Stimulated activated CD8-positive, alpha-beta memory T cell treated with anti-CD3 and anti-CD28 coated beads, Interleukin-4, amount 100 ng/mL, for 1 hour (primary cell): ENCODE measurements at places on chromosomes 3 and 15.

DNA sequence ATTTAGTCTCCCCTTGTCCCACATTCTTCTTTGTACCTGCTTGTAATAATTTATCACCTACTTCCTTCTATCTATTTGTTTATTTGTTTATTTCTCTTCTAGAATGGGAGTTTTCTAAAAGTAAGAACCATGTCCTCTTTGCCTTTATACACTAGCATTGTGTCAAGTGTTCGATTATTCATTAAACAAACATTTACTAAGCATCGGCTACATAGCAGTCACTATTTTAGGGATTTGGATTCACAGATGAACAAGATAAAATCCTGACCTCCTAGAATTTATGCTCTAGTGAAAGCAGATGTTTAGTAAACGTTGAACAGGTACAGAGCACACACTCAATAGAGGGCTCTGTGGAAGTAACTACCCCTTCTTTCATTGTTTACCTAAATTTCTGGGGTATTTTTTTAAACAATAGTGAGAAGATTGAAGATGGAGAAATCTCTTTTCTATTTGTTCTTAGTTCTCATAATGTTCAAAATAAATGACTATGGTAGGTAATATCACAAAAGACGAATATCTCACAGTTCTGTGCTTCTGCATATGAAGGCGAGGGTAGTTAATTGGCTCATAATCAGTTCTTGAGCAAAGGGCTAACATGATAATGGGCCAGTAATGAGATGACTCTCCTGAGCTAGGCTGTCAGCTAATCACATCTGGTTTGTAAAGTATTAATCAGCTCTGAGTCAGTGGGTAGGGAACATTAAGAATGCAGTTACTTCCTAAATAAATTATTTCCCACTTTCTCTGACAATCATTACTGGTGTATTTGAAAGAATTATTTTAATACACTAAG, 111.9 kb downstream of the SLC9A9 start:
- DNase-seq = no peak

DNA sequence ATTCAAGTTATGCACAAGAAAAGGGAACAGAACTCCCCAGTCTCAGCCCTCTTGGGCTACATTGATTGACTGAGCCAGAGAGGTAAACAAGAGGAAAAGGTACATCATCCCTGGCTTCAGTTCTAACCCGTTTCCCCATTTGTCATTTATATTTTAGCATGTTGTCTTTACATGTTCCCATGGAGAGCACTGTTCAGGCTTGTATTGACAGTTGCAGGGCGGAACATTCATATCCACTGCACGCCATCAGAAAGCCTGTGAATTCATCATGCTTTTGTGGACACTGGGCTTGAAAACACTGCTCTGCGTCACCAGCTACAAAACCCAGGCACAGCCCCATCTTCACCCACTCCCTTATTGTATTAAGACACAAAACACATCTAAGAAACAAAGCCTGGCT, 240.9 kb upstream of the EIF1B start:
- no peak for DNase-seq

DNA sequence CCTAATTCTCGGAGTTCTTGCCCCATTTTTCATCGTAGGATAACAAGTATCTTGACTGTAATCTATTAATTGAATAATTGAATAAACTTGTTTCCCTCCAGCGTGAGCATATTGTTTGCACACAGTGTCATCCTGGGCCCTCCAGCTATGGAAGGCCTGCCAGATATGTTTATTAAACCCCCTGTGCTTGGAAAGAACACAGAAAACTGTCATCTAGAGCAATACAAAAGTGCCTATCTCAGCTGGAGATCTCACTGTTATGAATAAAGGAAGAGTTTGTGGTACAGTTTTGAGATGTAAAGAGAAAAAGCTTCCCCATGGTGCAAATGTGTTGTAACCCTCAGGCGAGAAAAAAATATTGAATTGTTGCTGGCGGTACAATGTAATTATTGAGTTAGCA, 405.9 kb downstream of the SOX2 start:
- DNase-seq = no peak

DNA sequence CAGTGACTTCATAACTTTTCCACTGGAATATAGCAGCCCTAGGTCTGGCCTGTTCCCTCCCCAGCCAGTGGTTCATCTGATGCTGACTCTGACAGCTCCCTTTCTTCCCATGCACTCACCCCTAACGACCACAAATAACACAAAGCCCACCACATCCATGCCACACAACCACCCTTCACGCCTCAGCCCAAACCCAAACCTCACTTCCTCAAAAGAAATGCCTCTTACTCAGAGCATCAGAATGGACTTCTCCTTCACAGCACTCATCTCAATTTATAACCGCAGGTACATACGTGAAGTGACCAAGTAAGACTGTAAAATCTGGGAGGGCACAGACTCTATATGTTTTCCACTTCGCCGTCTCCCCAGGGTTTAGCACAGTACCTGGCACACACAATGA, 1.1 kb downstream of the RBSN start:
- DNase-seq = no peak

GRCh38 chr3:4208556-4208955, 94.6 kb upstream of the SETMAR start:
- no peak for DNase-seq

DNA sequence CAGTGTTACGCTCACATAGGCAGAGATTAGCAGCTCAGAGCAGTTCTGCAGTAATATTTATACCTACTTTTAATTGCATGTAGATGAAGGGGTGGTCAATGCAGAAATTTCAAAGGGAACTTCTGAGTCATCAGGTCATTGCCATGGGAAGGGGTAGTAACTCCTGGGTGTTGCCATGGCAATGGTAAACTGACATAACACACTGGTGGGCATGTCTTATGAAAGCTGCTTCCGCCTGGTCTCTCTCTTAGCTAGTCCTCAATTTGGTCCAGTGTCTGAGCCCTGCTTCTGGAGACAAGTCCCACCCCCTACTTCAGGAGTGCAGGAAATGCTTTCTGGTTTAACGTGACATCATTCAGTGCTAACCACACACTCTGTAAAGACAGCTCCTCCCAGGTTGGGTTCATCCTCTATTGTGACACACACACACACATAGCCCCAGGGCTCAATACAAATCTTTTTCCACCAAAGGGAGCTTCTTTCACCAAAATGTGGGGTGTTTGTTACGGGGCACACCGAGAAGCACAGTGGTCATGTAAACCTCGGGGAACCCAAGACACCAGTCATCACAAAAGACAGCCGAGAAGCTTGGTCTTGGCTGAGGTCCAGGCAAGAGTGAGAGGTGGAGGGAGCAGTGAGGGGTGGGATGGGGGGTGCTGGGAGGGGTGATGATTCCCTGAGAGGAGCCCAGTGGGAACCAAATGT, 74.5 kb downstream of the TLE3 start:
- peak; percentile 34 for DNase-seq

DNA sequence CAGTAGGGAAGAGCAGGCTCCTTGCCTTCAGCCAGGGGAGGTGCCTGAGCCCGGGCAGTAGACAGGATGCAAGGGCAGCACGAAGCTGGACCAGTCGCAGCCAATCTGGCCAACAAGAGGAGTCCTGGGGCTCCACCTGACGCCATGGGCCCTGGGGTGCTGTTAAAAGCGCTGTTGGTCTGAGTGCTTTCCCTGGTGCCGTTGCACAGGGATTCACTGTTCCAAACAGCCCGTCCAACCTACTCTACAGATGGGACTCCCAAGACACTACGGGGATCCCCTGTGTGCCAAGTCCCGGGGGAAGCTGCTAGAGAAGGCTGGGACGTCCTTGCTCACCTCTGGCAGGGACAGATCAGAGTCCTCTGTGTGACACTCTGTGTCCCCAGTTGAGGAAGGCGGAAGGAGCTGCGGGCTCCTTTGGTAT, 632 bp downstream of the CTSH start:
- DNase-seq = no peak

DNA sequence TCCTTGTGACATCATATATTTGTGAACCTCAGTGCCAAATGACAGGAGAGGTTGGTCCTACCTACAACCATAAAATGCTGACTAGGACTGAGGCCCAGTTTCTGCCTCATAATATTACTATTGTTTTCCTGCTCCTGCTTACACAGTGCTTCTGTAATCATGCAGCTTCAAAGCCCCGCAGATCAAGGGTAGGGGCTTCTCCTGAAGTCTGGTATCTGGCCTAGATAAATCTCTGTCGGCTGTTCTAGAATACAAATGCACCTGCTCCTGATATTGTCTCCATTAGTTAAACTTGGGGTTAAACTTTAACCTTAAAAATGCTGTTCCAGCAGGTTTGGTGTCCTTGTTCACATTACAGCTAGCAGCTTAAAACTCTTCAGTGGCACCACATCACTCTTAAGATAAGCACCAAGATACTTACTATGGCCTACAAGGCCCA, 552.4 kb downstream of the TUSC7 start:
- no peak for DNase-seq

GRCh38 chr15:51024735-51025453, 69.8 kb downstream of the TNFAIP8L3 start:
- no peak for DNase-seq

DNA sequence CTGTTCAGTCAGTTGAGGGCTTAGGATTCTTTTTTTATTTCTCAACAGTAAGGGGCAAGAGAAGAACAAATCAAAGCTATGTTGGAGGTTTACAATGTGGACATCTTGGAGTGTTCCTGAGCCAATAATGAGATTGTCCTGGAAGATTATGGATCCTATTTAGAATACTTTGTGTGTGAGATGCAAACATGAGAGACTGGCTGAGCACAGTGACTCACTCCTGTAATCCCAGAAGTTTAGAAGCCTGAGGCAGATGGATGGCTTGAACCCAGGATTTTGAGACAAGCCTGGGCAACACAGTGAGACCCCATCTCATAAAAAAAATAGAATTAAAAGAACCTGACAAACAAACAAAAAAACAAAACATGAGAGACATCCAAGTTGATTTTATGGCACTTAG, 351.6 kb downstream of the GAP43 start:
- DNase-seq = no peak

DNA sequence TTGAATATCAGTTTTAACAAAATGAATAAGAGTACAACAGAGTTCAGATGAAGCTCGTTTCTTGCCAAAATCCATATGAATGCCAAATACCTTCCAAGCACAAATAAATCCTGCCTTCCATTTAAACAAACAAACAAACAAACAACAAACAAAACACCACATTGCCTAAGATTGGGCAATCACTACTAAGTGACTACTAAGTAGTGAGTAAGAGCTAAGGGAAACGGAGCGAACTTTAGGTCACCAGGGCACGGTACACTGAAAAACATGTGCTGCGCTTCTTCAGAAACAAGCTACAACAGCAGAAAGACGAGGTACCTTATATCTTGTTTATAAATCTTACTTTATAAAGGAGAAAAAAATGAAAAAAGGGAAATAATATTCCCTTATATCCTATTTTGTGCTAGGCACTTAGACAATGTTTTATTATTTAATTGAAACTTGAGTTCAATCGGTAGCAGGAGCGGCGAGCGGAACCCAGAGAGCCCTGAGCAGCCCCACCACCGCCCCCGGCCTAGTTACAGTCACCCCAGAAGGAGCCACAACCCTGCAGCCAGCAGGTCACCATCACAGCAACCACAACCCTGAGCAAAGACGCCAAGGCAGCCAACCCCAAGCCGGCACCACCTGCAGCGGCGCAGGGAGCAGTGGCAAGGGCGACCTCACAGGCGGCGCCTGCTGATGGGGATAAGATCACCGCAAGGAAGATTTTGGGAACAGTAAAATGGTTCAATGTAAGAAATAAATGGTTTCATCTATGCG, 216.9 kb downstream of the ZBTB20 start:
- no peak for DNase-seq

DNA sequence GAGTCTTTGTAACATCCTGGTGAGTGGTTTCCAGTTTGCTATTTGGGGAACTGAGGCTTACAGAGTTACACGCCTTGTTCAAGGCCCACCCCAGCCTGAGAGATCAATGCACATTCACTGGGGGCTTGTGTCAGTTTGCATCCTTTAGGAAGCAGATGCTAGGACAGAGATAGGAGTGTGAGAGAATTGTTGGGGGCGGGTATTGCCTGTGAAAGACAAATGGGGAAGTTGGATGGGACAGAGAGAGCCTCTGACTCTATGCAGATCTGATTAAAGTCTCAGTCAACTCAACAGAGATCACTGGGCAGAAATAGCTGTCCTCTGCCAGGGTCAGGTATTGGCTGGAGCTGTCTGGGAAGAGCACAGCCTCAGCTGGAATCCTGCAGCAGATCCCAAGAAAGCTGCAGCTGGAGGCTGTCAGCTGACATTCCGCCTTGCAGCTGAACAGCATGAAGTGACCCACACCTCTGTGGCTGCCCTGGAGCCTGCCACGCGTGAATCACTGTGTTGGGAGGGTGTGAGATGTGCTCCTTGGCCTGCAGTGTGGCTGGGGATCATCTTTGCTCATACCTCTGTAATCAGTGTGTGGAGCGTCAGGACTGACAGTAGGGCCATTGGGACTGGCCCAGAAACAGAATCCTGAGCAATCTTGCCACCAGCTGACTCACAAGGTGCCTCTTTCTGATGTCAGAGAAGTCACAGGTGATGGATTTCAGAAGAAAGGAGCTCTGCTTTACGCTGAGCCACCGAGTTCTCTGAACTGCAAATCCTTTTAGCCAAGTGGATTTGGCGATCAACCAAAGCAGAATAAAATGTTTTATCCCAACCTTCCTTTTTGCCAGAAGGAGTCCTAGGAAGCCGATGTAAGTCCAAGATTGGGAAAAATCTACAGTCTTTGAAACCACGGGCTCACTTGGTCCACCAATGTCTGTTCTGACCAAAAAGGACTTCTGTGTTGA, 284.1 kb upstream of the LRRFIP2 start:
- DNase-seq = no peak

DNA sequence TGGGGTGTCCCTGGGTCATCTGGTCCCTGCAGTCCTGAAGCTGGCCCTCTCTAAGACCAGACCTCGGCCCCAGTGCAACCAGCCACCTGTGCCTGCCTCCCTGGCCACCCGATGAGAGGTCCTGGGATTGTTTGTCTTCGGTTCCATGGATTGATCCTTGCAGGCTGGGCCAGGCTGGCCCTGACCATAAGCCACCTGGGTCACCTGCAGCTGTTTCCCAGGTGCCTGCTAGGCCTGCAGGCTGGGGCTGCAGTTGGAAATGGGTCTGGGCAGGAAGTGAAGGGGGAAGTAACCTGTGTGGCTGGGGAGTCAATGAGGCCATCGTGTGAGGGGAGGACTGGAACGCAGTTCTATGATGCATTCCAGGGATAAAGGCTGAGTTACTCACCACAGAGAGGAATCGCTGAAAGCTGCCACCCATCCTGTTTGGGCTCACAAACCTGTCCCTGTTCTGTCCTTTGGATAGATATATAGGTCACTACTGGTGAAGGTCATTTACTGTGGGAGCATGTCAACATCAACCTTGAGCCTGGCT, 30.9 kb upstream of the VPS8 start:
- no peak for DNase-seq

DNA sequence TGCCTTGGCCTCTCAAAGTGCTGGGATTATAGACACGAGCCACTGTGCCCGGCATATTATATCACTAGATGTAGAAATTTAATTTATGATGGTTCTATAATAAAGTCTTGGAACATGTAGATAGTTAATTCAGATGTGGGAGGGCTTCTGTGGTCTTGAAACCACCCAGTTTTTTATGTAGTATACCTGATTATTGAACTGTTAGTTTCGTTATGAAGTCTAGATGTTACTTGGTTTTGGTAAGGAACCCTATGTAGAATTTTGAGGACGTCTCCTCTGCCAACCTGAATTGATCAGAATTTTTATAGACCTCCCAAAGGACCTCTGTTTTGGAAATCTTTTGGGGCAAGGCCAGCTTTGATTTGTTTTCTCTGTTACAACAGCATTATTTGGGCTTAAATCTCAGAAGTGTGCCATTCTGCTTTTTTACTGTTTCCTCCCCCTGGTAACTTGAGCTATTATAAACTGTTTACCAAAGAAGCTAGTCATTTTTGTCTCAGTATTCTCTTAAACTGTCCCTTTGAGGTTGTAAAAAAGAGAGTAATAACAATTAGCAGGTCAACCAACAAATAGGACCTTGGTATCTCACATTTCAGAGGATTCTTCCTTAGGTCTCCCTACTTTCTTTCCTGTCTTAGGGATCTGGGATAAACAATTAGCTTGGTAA, 20.8 kb downstream of the AKAP13 start:
- no peak for DNase-seq
